WERI-Rb-1 (cell line): ENCODE measurements at places on chromosomes 6 and 20.
A peak's percentile ranks its signal among the peaks of the same experiment; 100 is the strongest.

DNA sequence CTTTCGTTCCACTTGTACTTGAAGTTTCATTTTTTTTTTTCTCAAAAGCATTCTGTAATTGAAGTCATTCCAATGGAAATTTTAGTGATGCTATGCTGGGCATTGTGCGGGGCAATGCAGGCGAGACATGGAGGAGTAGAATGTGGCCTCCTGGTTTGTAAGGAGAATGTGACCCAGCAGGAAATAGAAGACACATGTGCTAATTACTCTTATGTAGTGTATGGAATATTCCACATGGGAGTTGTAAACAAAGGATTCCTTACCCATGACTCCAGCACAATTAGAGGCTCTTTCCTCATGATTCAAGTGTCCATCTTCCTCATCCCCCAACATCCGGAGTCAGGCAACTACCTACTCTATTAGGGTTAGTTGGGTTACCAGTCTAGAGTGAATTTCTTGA, 14.9 kb upstream of the RFPL4B start:
- no peak for DNase-seq

DNA sequence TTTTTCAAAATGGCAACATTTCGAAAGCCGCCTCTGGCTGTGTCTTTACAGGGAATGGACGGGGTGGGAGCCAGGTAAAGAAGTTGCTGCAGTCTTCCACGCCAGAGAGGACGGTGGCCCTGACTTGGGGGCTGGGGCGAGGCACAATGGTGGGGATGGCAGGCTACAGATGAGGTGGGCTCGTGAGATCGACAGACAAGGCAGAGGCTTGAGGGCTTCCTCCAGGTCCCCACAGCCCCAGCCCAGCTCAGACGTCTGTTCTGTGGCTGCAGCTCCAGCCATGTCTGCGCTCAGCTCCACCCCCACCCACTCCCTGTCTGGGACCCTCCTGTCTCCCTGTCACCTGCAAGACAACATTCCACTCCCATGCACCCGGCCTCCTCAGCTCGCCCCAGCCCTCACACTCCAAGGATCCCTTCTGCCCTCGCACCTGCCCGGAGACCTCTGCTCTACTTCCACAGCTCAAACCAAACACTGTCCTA, 7.4 kb upstream of the C20orf144 start:
- DNase-seq, result no peak

GRCh38 chr20:32110173-32110704, 725 bp downstream of the TM9SF4 start:
- DNase-seq, result peak; percentile 24

GRCh38 chr6:144921206-144921975, 636.3 kb downstream of the UTRN start:
- no peak for DNase-seq

- no peak for DNase-seq
These were observed 7.0 kb downstream of the SIRPA start for GRCh38 chr20:1902188-1902587.

- DNase-seq, result no peak
These were observed 116.1 kb downstream of the CEBPB start for GRCh38 chr20:50306478-50307423.

GRCh38 chr6:150028799-150029198, 3.5 kb upstream of the RAET1L start:
- DNase-seq, result no peak
